ENCODE measurements at places on chromosomes 6 and 20.
A peak's percentile ranks its signal among the peaks of the same experiment; 100 is the strongest.

DNA sequence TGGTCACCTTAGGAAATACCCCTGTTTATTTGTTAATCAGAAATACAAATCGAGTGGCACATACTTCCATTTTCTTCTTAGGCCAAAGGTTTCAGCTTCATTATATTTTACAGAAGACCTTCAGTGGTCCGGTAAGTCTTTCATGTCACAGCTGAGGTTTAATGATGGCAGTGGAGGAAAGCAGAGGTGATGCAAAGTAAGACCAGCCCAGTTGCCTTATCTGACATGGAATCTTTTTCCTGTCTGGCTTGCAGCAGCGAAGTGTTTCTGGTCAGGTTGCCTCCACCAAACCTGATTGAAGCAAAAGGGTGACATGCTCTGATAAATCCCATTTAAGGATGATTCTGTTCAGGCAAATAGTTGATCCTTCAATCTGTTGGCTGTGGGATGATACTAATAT lies 100.0 kb downstream of the PRDM1 start:
- DNase-seq: no peak

GRCh38 chr6:106192824-106193223 lies 106.7 kb downstream of the PRDM1 start:
- DNase-seq: no peak

DNA sequence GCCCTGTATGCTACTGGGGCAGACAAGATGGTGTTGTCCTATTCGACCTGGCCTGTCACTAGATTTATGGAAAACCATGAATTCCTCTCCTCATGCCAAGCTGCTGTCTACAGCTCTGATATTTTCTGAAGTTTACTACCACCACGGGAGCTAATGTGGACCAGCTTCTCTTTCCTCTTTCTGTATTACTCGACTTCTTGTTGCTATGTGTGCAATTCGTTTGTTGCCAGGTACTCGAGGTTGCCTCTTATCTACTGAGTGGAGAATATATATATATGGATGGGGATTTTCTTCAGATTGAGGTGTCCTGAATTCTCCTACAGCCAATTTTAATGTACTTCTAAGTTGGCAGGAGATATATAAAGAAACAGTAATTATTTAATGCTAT lies 34.7 kb downstream of the MAN1A1 start:
- DNase-seq: no peak

DNA sequence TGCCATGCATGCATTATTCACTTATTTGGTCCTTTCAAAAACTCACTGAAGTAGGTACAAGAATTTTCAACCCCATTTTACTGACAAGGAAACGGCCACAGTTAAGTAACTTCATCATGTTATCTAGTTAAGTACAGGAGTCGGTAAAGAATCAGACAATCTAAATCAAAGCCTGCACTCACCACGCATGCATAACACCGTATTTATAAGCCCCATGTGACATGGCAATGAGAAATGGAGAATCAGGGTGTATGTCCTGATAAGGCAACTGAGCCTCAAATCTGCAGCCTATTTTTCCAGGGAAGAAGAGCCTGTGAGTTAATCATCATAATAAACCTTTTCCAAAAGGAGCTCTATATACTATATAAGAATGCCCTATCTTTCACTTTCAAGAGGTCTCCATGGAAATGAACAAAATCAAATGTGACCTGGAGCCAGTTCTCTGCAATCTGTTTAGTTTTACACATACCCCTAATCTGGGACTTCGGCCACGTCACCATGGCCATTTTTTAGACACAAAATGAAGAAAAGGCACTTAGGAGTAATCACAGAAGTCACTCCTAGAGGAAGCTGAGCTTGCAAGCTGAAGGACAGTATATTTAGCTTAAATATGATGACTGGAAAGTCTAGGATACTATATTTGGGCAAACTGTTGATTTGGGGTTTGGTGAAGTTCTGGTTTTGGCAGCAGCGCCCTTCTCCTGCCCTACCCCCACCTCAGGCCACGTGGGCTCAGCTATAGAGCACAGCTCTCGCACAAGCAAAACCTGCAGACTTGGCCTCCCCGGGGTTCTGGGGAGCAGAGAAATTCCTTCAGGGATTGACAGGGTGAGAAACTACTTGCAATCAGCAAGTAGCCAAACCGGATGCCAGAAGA lies 19.2 kb downstream of the TRAM2 start:
- DNase-seq: no peak

- no peak for DNase-seq
Observed at GRCh38 chr20:37713396-37713795, 19.6 kb downstream of the CTNNBL1 start.

- DNase-seq: no peak
Observed at GRCh38 chr6:35188886-35189285, 24.9 kb upstream of the SCUBE3 start.

- DNase-seq: no peak
Observed at GRCh38 chr20:6180531-6180930, 57.7 kb upstream of the FERMT1 start.

GRCh38 chr6:17883665-17884497 lies 103.6 kb downstream of the KIF13A start:
- no peak for DNase-seq

DNA sequence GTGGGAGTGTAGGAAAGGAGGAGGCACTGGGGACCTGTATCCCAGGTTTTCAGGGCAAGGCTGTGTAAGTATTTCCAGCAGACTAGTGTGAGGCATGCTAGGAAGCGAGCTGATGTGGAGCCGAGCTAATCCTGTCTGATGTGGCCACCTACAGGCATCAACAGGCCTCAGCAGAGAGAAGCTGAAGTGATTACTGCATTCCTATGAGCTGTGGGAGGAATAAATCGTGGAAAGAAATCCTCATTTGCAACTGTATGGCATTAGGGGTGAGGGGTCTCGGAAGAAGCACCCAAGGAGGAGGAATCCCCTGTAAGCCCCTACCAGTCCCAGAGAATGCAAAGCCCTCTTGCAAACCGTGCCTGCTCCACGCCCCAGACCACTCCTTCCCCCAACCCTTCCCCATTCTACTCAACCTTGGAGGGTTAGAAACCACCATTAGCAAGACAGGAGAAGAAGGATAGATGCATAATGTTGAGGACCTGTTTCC lies 41.6 kb downstream of the C6orf15 start:
- DNase-seq: peak; percentile 1

DNA sequence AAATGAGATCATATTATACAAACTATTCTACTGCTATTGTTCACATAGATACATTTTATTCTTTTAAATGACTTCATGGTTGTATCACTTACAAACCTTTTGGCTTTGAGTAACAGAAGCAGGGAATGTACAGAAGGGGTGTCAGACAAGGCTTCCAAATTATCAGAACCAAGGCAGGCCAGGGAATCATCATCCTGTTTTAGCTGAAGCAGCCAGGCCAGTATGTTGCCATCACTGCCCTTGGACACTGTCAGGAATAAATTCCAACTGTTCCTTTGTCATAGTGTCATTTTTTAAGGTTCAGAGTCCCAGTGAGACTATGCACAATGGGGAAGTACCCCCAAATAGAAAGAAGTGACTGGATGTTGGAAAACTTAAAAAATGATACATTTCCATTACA lies 23.1 kb upstream of the PKIG start:
- no peak for DNase-seq

GRCh38 chr20:6395695-6396094 lies 272.9 kb upstream of the FERMT1 start:
- DNase-seq: peak; percentile 21

DNA sequence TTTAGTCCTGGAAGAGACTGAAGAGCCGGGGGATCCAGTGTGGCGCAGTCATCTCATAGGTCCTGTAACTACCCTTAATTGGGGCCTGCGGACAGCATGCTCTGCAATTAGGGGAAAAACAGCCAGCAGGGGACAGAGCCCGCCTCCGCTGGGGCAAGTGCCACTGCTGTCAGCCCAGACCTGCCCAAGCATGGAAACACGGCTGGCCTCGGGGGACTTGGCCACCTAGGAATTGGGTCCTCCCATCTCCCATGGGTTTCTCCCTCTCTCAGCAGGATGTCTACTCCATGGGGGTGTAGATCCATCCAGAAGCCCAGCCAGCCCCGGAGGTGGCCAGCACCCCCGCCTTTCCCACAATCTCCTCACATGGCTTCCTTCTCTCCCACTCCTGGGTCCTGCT lies 3.6 kb downstream of the GHRH start:
- no peak for DNase-seq

- no peak for DNase-seq
Observed at GRCh38 chr6:158999154-158999665, 792 bp downstream of the RSPH3 start.

DNA sequence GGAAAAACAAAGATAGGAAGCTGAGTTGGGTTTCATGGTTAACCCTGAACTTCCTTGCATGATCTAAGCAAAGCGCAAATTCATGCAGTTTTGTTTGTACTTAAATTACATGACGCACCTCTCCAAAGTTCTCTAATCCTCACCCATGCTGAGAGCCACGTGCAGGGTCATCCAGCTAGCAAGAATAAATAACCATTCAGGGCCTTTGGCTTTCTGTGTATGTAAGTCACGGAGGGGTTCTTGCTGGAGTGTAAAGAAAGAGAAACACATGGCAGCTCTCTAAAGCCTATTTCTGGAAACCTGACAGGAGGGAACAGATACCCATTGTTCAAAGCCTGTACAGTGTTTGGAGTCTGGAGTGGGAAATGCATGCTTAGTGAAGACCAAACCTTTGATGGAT lies 171.7 kb upstream of the CCN2 start:
- no peak for DNase-seq

DNA sequence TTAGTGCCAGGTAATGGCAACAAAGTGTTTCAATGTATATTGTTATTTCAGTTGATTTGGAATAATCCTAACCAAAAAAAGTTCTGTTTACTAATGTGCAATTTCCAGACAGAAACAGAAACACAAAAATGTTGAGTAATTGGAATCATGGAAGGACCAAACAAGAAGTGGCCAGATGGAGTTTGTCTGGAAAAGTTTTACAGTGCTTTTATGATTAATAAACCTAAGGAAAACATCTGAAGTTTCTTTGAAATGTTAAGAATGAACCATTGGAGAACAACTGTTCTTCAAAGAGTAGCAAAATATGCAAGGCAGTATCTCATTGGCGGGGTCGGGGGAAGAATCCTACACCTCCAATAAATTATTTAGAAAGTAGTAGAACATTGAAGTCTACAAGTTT lies 19.0 kb upstream of the FILIP1 start:
- DNase-seq: no peak
